Ammon's horn (tissue), 1 donor: ENCODE measurements at places on chromosomes 4 and X.

DNA sequence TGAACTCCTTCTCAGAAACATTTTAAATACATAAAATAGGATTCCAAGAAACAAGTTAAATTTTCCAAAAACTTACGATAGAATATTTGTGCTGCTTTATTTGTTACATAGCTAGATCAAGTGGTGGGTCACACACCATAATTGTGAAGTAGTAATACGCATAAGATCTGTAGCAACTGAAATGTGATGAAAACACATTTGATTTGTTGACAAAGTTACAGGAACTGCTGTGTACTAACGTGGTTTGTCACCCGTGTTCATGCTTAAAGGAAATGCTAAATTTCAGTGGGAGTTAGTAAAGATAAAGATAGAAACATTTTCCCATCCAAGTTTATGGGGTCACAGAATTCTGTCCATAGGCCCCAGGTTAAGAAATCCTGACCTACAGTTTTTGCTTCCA, 34.1 kb upstream of the PHEX start:
- DNase-seq: no peak

- peak; percentile 66 for DNase-seq
Observed at GRCh38 chr4:105140684-105141490, 5.8 kb upstream of the TET2 start.

- DNase-seq: no peak
Observed at GRCh38 chr4:184282895-184283654, 65.4 kb upstream of the ENPP6 start.

DNA sequence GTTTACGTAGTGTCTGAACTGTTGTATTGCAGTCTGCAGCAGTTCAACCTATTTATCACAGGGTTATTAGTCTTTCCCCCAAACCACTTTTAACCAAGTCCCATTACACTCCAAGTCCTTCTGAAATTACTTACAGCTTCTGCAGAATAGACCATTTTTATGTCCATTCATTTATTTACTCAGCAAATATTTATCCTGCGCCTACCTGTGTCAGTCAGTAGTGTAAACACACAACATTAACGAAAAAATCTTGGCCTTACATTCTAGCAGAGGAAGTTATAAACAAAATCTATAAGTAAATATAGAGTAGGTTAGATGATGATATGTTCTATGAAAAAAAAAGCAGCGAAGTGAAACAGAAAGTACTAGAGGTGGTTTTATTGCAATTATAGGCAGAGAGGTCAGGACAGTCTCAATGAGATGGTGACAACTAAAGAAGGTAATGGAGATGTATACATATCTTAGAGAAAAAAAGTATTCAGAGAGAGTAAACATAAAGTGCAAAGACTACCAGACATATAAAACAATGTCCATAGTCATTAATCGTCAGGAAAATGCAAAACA, 534.7 kb downstream of the KCNIP4 start:
- no peak for DNase-seq

DNA sequence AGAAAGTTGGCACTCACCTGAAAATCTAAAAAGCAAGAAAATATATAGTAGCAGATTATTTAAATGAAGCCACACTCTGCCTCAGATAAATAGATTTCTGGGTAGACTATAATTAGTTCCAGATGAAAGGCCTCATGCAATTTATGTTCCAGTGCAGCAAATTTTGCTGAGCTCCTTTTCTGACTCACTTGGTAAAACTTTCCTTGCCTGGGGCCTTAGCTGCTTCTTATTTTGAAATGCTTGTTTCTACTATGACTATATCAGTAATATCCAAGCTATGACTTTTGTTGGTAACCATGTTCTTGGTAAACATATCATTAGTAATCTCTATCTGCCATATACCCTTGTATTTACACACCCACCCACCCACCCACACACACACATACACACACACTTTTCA, 961.8 kb downstream of the SH3BGRL start:
- DNase-seq: no peak

DNA sequence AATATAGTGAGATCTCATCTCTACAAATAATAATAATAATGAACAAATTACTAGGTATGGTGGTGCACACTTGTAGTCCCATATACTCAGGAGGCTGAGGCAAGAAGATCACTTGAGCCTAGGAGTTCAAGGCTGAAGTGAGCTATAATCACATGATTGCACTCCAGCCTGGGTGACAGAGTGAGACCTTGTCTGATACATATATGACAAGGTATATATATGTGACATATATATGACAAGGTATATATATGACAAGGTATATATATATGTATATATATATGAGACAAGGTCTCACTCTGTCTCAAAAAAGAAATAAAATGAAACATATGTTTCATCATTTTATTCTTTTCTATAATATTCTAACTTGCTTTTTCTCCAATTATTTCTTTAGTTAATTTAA, 278.1 kb upstream of the TET2 start:
- no peak for DNase-seq

GRCh38 chrX:13094828-13095341, 50.5 kb upstream of the FAM9C start:
- no peak for DNase-seq

DNA sequence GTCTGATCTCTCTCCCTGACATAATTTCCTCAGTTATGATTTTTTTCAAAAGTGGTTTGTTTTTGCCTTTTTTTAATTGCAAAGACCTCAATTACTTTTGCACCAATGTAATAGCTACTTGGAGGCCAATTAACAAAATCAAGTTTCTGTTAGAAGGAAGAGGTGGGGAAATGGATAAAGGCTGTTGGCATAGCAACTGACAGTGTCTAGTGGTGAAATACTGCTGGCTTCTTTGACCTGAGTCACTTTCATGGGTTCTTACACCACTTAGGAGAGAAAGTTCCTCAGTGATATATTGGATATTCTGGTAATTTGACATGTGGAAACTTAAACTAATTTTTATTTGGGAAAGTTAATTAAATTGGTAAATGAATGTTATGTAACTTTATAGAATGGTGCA, 26.5 kb upstream of the ATP8A1 start:
- no peak for DNase-seq

- DNase-seq: no peak
Observed at GRCh38 chrX:150599226-150599625, 30.8 kb downstream of the MTM1 start.

- DNase-seq: no peak
Observed at GRCh38 chr4:137470806-137471205, 61.5 kb downstream of the PCDH18 start.

DNA sequence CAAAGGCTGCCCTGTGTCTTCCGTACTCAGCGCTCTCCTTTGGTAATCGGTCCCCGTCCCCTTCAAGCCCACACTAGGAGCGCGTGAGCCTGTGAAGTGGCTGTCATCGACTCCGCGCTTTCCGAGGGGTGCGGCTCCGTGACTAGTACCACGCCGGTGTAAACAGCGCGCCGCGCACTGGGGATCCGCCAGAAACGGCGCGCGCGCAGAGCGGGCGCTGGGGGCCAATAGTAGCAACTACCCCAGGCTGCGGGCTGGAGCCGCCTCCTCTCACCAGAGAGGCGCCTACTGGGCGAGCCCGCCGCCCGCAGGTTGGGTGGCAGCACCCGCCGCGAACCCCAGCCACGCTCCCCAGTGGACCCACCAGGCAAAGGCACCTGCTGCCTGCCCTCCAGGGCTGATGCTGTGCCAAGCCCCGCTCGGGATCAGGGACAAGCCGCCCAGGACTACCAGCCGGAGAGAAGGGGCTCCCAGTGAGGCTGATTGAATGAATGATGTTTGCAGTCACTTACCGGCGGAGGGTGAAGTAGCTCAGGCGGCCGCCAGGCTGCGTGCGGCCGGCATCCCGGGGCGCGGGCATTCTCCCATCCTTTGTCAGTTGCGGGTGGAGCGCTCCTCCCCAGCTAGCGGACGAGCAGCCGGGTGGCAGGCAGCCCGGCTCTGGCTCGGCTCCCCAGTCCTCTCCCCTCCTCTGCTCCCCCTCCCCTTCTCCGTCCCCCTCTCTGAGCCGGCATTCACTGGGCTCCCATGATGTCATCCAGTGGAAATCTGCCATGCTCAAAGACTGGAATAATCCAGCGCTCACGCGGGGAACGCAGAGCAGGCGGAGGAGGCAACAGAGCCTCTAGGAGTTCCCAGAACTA, 370.3 kb upstream of the SMIM31 start:
- peak; percentile 96 for DNase-seq

- DNase-seq: peak; percentile 8
Observed at GRCh38 chr4:3823496-3824341, 57.5 kb downstream of the ADRA2C start.

DNA sequence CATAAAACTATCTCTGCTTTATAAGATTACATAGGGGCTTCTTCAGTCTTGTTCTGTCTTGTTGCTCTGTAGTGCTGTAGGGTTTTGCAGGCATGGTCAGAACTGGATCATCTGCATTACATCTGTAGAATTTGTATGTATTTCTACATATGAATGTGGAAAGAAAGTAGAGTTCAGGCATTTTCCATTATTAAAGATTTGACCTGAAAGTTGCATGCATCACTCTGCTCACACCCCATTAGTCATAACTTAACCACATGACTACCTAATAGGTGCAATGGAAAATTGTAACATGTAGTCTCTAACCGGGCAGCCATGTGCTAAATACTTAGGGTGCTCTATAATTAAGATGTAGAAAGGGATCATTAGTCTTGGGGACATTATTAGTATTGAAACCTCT, 45.7 kb upstream of the AGA start:
- DNase-seq: no peak

DNA sequence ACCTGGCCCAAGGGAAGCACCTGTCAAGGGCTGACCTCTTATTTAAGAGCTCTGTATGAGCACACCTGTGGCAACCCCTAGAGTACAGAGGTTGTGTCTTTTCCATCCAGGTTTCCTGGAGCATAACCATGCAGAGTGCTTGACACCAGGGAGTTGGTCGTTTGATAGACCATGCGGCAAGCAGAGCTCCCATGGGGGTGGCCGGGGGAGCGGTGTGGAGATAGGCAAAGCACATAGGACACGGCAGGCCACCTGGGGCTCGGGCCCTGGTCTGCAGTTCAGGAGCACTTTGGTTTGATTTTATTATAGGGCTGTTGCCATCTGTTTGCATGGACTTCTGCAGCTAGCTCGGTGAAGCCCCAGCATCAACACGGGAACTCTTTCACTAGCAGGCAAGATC, 95.0 kb upstream of the MTM1 start:
- no peak for DNase-seq
